Caco-2 (cell line): ENCODE measurements at places on chromosomes 3 and 15. TPM values are rescaled to one million over a fixed set of nuclear protein-coding genes. Genes with fewer than 3 reads are reported as not detected.
A peak's percentile ranks its signal among the peaks of the same experiment; 100 is the strongest.

GRCh38 chr15:92471288-92471687 lies 77.6 kb downstream of the ST8SIA2 start:
- no peaks in the 10 kb centered on the region for H3K36me3 ChIP-seq
- DNase-seq, result no peak
- H3K27me3 ChIP-seq, result no peaks in the 10 kb centered on the region; the same call in none of the 2 replicates

GOLGA6A gene
- total RNA-seq, result not detected in 2 replicates

- no peaks in the 10 kb centered on the region for H3K27me3 ChIP-seq
- no peak overlapping the region for H3K27ac ChIP-seq
- H3K36me3 ChIP-seq, result no peaks in the 10 kb centered on the region
- no peaks in the 10 kb centered on the region for H3K4me1 ChIP-seq
- no peak for DNase-seq
Measured at GRCh38 chr3:110504401-110504800, 567.2 kb upstream of the NECTIN3 start.

GRCh38 chr3:190494907-190495306 lies 19.0 kb upstream of the IL1RAP start:
- H3K27me3 ChIP-seq, result no peaks in the 10 kb centered on the region
- no peak overlapping the region for H3K4me3 ChIP-seq
- no peak for DNase-seq
- H3K27ac ChIP-seq, result no peak overlapping the region
- no peaks in the 10 kb centered on the region for H3K4me1 ChIP-seq

DNA sequence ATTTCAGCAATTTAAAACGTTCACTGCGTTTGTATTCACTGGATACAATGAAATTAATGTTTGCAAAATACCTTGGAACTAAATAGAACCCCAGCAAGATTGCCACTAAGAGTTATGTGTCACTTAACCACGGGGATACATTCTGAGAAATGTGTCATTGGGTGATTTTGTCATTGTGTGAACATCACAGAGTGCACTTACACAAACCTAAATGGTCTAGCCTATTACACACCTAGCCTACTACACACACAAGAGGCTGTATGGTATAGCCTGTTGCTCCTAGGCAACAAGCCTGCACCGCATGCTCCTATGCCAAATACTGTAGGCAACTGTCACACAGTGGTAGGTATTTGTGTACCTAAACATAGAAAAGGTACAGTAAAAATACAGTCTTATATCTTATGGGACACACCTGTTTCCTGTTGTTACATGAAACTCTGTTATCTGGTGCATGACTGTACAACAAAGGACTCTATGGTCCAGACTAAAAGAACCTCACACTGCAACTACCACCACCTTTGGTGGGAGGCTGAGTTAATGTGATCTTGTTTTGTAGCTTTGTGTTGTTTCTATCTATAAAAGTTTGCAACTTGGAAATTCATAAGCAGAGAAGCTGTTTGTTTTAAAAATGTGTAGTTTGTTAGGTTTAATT lies 92.2 kb upstream of the NTRK3 start:
- H3K27ac ChIP-seq, result no peak overlapping the region
- H3K27me3 ChIP-seq, result no peaks in the 10 kb centered on the region
- H3K36me3 ChIP-seq, result no peaks in the 10 kb centered on the region

- no peaks in the 10 kb centered on the region for H3K36me3 ChIP-seq
- H3K27ac ChIP-seq, result no peak overlapping the region
- H3K27me3 ChIP-seq, result no peaks in the 10 kb centered on the region
- H3K4me3 ChIP-seq, result no peak overlapping the region
- no peaks in the 10 kb centered on the region for H3K4me1 ChIP-seq
Measured at GRCh38 chr3:175288621-175289020, 429.5 kb downstream of the NAALADL2 start.

TTLL13 gene
- 0.43 TPM in 1 of 2 replicates, not detected in the other for total RNA-seq

DNA sequence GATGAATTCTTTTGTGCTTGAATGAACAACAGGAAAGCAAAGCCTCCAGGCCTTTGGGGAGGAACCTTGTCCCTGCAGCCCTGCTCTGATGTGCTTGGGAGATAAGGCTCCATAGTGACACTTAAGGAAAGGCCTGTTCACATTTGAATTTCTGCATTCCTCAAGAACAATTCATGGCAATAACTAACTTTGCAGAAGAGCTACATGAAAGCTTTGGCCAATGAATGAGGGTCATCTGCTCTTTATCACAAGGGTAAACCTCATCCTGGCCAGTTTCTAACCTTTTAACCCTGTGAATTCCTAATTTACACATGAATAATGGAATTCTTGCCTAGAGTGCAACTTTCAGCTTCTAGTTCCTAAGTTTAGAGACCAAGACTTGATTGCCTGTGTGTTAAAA lies 5.6 kb downstream of the PRTG start:
- no peaks in the 10 kb centered on the region for H3K27me3 ChIP-seq
- peak overlapping the region; percentile 69 for H3K27ac ChIP-seq
- peak; percentile 59 for DNase-seq
- H3K36me3 ChIP-seq, result no peaks in the 10 kb centered on the region; the same call in 1 of the 2 replicates

- no peaks in the 10 kb centered on the region; the same call in 1 of the 2 replicates for H3K36me3 ChIP-seq
- no peaks in the 10 kb centered on the region for H3K27me3 ChIP-seq
- peak overlapping the region; percentile 53 for H3K27ac ChIP-seq
- H3K4me3 ChIP-seq, result no peak overlapping the region
Measured at GRCh38 chr3:50268276-50268675, 671 bp upstream of the SEMA3B start.

- H3K4me3 ChIP-seq, result no peak overlapping the region
- H3K4me1 ChIP-seq, result no peaks in the 10 kb centered on the region
Measured at GRCh38 chr15:84594617-84595290, 6.1 kb upstream of the ZSCAN2 start.

DNA sequence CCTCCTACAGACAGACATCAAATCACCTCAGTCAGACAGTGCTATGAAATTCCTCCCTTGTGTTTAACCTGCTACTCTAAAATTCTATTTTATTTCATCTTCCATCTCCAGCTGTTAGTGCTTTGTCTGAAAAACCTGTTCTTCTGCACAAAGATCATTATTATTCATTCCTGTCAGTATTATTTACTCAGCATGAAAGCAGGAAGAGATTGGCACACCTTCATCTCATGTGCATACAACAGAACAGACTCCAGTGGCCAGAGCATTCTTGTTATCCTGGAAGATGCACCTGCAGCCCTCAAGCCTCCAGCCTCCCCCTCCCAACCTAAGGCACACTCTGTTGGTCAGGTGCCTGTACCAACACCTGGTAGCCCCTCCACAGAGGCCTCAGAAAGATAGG lies 1.8 kb upstream of the ROPN1B start:
- H3K36me3 ChIP-seq, result no peaks in the 10 kb centered on the region
- DNase-seq, result no peak
- H3K4me3 ChIP-seq, result no peak overlapping the region
- H3K27me3 ChIP-seq, result no peaks in the 10 kb centered on the region

DNA sequence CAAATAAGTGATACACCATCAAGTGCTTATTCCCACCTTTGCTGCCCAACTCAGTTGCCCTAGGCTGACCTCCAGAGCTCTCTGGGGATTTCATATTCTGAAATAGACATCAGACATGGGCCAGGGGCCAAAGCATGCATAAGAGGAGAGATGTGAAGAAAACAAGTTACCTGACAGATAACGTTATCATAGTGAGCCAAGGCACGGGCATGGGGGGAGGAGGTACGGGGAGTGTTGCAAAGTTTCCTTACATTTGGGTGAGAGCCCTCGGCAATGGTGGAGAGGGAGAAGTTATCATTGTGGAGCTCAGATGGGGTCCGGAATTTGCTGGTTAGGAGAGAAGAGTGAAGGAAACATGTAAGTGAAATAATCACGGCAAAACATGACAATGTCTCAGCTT lies 9.8 kb downstream of the CSPG5 start:
- DNase-seq, result no peak
- H3K4me3 ChIP-seq, result no peak overlapping the region
- no peaks in the 10 kb centered on the region for H3K36me3 ChIP-seq

DNA sequence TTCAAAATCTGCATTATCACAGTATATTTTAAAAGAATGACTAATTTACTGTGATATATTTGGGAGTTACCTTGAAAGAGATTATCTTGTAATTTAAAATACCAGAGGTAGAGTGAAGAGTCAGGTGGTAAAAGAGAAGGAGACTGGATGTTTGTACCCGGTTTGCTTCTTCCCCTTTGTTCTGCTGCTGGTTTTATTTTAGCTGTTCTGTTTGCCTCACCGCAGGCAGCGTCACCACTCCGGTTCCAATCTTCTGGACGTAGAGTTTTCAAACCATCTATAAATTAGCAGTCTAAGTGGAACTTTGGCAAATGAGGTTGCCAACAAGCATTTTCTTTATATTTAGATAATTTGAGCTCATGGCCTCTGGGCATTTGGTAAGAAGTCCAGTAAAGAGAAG lies 38.2 kb downstream of the PPARG start:
- no peaks in the 10 kb centered on the region for H3K27me3 ChIP-seq
- DNase-seq, result no peak
- H3K4me1 ChIP-seq, result no peaks in the 10 kb centered on the region
- no peak overlapping the region for H3K27ac ChIP-seq

GRCh38 chr3:98646680-98647079 lies 53.3 kb upstream of the CPOX start:
- DNase-seq, result no peak
- no peak overlapping the region for H3K4me3 ChIP-seq
- H3K4me1 ChIP-seq, result no peaks in the 10 kb centered on the region
- H3K36me3 ChIP-seq, result no peaks in the 10 kb centered on the region
- H3K27me3 ChIP-seq, result no peaks in the 10 kb centered on the region
- H3K27ac ChIP-seq, result no peak overlapping the region

- H3K4me3 ChIP-seq, result no peak overlapping the region
- no peak overlapping the region for H3K27ac ChIP-seq
- no peak for DNase-seq
- H3K27me3 ChIP-seq, result no peaks in the 10 kb centered on the region
- H3K4me1 ChIP-seq, result no peaks in the 10 kb centered on the region
- H3K36me3 ChIP-seq, result no peaks in the 10 kb centered on the region
Measured at GRCh38 chr15:29051422-29051821, 165.6 kb downstream of the APBA2 start.

DNA sequence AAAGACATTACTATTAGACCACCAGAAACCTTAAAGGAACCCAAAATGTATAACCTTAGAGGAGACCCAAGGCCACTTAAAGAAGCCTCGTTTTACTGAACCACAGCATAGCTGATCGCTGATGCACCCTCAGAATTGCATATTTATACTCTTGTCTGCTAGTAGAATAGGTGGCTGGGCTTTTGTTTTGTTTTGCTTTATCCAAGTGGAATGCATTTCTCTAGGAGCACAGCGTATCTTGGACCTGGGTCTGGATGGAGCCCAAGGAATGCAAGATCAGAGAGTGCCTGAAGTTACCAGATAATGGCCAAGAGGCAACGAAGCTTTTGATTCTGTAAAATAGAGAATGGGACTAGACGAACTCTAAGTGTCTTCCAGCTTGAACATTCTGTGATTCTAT lies 129.2 kb upstream of the COL8A1 start:
- no peak overlapping the region for H3K4me3 ChIP-seq
- no peak for DNase-seq
- H3K27me3 ChIP-seq, result no peaks in the 10 kb centered on the region
- no peaks in the 10 kb centered on the region for H3K36me3 ChIP-seq
- no peaks in the 10 kb centered on the region for H3K4me1 ChIP-seq
- H3K27ac ChIP-seq, result no peak overlapping the region

CTDSPL2 gene
- total RNA-seq, result 55.9 and 60.8 TPM in 2 replicates

- H3K4me1 ChIP-seq, result 0 out of 2 replicates have a peak, but pooled peaks cover 4% of the 10 kb centered on the region
- no peak within 1 kb of the TSS for H3K27ac ChIP-seq
- DNase-seq, result no peak
- no peaks in the 10 kb centered on the region for H3K27me3 ChIP-seq
Measured at GRCh38 chr3:64224826-64225610, at the start of gene PRICKLE2. TSS of gene PRICKLE2 (minus strand) at chr3:64225466. CDS start at chr3:64198927, 26,539 bp downstream.

GRCh38 chr15:97456521-97457202 lies 503.8 kb upstream of the ARRDC4 start:
- no peaks in the 10 kb centered on the region for H3K4me1 ChIP-seq
- H3K27me3 ChIP-seq, result no peaks in the 10 kb centered on the region
- no peaks in the 10 kb centered on the region for H3K36me3 ChIP-seq
- H3K27ac ChIP-seq, result no peak overlapping the region

GRCh38 chr3:161579395-161580126 lies 83.0 kb downstream of the OTOL1 start:
- H3K27me3 ChIP-seq, result no peaks in the 10 kb centered on the region; the same call in 1 of the 2 replicates
- H3K27ac ChIP-seq, result no peak overlapping the region
- H3K4me3 ChIP-seq, result no peak overlapping the region
- H3K4me1 ChIP-seq, result no peaks in the 10 kb centered on the region
- H3K36me3 ChIP-seq, result no peaks in the 10 kb centered on the region

DNA sequence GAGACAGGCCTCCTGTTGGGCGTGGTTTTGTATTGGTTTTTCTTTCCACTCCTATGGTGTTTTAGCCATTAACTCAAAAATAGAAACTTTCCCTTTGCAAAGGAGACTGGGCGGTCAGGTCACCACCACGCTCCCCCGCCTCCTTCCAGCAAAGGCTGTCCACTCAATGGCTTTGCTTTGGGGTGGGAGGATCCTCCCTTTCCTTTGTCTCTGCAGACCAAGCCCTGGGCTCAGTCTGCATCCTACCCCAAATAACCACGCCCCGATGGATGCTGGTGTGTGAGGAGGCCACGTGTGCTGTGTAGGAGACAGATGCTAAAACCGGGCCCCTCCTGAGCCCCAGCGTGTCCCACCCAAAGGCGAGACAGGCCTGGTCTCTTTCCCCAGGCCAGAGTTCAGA lies 68.5 kb downstream of the GRIP2 start:
- peaks cover 5% of the 10 kb centered on the region for H3K36me3 ChIP-seq
- H3K27me3 ChIP-seq, result no peaks in the 10 kb centered on the region
- DNase-seq, result no peak
- no peak overlapping the region for H3K4me3 ChIP-seq
- 0 out of 2 replicates have a peak, but pooled peaks cover 9% of the 10 kb centered on the region for H3K4me1 ChIP-seq

MYZAP gene
- 4.3 and 6.4 TPM in 2 replicates for total RNA-seq
